ENCODE measurements at places on chromosomes 3 and 15.

GRCh38 chr3:8301977-8302735 is 199.5 kb upstream of the LMCD1 start:
- DNase-seq: peak; percentile 29
- no peaks in the 10 kb centered on the region for H3K27me3 ChIP-seq
- H3K4me1 ChIP-seq: peaks cover 20% of the 10 kb centered on the region

DNA sequence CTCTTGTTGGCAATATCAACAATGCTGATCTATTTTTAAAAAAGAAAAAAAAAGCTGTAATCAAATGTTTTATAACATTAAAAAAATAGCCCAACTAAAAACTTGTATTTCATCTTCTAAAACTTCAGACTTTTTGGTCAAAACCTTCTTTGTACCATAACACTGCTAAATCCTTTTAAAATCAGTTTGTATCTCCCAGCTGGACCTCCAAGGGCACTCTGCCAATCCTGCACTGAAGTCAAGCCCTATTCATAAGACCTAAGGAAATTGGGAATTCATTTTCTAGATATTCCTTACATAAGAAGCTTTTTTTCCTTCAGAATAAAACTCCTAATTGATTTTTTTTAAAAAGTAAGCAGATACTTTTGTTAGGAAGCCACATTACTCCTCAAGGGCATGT is 38.2 kb upstream of the HCLS1 start:
- peaks cover 30% of the 10 kb centered on the region for H3K36me3 ChIP-seq
- no peak overlapping the region for H3K27ac ChIP-seq
- no peaks in the 10 kb centered on the region for H3K4me1 ChIP-seq
- H3K4me3 ChIP-seq: no peak overlapping the region
- no peak for DNase-seq

DNA sequence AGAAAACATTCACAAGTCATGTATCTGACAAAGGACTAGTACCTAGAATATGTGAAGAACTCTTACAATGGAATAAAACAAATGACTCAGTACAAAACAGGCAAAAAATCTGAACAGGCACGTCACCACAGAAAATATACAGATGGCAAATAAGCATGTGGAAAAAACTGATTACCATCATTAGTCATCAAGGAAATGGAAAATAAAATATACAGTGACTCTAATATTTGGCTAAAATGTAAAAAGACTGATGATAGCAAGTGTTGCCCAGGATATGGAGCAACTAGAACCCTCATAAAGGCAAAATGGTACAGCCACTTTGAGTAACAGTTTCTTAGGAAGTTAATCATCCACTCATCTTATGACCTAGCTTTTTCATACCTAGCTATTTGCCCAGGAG is 95.8 kb upstream of the ABHD17C start:
- H3K4me1 ChIP-seq: no peaks in the 10 kb centered on the region
- no peak for DNase-seq

GRCh38 chr3:5226783-5227182 is 39.3 kb downstream of the EDEM1 start:
- DNase-seq: no peak
- no peaks in the 10 kb centered on the region for H3K27me3 ChIP-seq
- no peak overlapping the region for H3K27ac ChIP-seq
- H3K4me3 ChIP-seq: no peak overlapping the region
- H3K36me3 ChIP-seq: 0 out of 2 replicates have a peak, but pooled peaks cover under 1% of the 10 kb centered on the region
- H3K4me1 ChIP-seq: no peaks in the 10 kb centered on the region

DNA sequence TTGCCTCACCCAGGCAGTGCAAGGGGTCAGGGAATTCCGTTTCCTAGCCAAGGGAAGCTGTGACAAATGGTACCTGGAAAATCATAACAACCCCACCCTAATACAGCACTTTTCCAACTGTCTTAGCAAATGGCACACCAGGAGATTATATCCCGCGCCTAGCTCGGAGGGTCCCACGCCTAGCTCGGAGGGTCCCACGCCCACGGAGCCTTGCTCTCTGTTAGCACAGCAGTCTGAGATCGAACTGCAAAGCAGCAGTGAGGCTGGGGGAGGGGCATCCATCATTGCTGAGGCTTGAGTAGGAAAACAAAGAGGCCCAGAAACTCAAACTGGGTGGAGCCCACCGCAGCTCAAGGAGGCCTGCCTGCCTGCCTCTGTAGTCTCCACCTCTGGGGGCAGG is 208.1 kb downstream of the FHIT start:
- H3K4me3 ChIP-seq: no peak overlapping the region
- no peaks in the 10 kb centered on the region for H3K36me3 ChIP-seq
- DNase-seq: no peak
- no peak overlapping the region for H3K27ac ChIP-seq
- no peaks in the 10 kb centered on the region for H3K4me1 ChIP-seq
- no peaks in the 10 kb centered on the region for H3K27me3 ChIP-seq

DNA sequence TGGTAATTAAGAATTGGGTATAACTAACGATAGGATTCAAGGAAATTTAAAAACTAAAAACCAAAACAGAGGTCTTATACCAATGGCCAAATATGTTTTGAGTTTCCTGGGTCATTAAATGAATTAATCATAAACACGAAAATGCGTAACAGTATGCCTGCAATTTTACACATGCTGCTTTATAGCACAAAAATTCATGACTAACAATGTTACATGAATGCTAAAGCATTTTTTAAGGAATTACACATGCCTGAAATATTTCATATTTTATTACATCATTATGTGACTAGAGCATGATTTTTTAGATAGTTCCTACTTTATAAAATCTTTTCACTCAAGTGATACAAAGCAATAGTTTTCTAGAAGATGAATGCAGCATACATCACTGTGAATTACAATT is 74.7 kb downstream of the ZNF148 start:
- no peaks in the 10 kb centered on the region for H3K27me3 ChIP-seq
- no peaks in the 10 kb centered on the region for H3K4me1 ChIP-seq
- peaks cover 14% of the 10 kb centered on the region for H3K36me3 ChIP-seq
- no peak for DNase-seq

GRCh38 chr3:11556851-11557644 is 86.7 kb downstream of the VGLL4 start:
- H3K36me3 ChIP-seq: peaks cover 92% of the 10 kb centered on the region
- DNase-seq: no peak
- no peaks in the 10 kb centered on the region for H3K27me3 ChIP-seq
- H3K27ac ChIP-seq: no peak overlapping the region

DNA sequence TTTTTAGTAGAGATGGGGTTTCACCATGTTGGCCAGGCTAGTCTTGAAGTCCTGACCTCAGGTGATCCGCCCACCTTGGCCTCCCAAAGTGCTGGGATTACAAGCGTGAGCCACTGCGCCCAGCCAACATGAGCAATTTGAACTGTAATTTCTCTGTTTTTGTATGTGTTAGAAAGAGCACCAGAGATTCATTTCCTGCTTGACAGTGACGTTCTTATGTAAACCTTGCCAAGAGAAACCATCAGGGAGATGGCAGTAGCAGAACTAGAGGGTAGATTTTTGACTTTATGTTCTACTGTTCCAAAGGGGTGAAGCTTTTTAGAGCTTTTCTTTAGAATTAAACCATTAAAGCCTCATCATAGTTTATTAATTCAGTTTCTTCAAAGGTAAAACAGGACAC is 148.1 kb upstream of the UMPS start:
- H3K4me1 ChIP-seq: no peaks in the 10 kb centered on the region
- H3K27ac ChIP-seq: no peak overlapping the region
- H3K4me3 ChIP-seq: no peak overlapping the region

- no peak overlapping the region for H3K4me3 ChIP-seq
- no peak for DNase-seq
- H3K4me1 ChIP-seq: no peaks in the 10 kb centered on the region
- H3K27me3 ChIP-seq: no peaks in the 10 kb centered on the region
Observed at GRCh38 chr3:18412684-18413083, 12.5 kb downstream of the SATB1 start.

DNA sequence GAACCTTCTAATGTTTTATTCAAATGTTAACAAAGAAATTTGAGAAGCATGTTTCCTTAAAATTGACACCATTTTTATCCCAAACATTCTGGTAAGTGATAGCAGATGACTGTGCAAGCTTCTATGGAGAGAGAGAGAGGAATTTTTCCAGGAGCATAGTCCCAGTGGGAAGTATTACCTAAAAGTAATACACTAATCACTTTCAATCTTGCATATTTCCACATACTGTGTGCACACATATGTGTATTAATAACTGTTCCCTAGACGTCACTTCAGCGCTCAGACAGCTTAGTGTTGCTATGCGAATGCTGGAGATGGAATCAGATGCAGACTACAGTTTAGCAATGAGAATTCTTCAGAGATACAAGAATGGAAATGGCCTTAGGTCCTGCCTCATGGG is 424.3 kb upstream of the TPRG1 start:
- no peak overlapping the region for H3K27ac ChIP-seq
- H3K27me3 ChIP-seq: no peaks in the 10 kb centered on the region
- H3K4me3 ChIP-seq: no peak overlapping the region
- no peak for DNase-seq
- no peaks in the 10 kb centered on the region for H3K4me1 ChIP-seq
- H3K36me3 ChIP-seq: no peaks in the 10 kb centered on the region

DNA sequence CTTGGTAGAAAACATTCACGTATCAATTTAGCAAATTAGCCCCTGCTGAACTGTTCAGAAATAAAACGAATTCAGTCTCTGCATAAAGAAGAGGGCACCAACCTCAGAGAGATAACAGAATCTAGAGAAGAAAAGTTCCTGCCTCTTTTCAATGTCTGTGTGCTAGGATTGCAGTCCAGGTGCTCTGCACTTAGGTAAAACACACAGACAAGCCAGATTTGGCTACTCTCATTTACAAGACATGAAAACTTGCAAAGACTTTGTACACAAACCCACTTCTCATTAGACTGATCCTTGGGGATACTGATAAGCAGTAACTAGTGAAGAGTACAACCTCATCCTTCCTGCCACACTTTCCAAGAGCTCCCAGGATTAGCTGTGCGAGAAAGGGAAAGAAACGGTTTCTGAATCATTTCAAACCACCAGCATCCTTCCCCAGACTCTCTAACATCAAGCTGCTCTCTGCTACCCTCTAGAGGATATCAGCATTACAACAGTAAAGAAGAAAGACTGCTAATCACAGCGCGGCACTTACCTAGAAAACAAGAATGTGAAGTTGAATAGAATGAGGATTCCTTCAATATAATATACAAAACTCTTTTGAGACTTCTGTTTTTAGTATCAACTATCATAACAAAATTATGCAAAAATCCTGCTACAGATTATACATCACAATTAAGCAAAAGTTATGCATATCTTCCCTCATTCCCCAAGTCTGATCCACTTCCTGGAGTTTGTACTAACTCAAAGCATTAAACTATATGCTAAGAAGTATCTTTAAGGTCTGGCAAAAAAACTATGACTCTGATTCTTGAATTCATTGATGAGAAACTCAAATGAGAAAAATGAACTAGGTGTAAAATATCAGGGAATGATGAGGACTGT is 306.4 kb downstream of the MAGI1 start:
- H3K27me3 ChIP-seq: no peaks in the 10 kb centered on the region
- DNase-seq: peak; percentile 4
- no peaks in the 10 kb centered on the region for H3K36me3 ChIP-seq
- no peak overlapping the region for H3K4me3 ChIP-seq
- H3K27ac ChIP-seq: no peak overlapping the region

- no peaks in the 10 kb centered on the region for H3K27me3 ChIP-seq
- H3K36me3 ChIP-seq: no peaks in the 10 kb centered on the region
- DNase-seq: no peak
Observed at GRCh38 chr3:74613060-74613459, 1.4 kb downstream of the CNTN3 start.

Data from DND-41 (cell line).